ENCODE measurements at places on chromosomes 13 and 19.

- DNase-seq, result no peak
These were observed 44.7 kb upstream of the FRY start for GRCh38 chr13:31986676-31987470.

- no peak for DNase-seq
These were observed 437.9 kb downstream of the KLF12 start for GRCh38 chr13:73696271-73696670.

DNA sequence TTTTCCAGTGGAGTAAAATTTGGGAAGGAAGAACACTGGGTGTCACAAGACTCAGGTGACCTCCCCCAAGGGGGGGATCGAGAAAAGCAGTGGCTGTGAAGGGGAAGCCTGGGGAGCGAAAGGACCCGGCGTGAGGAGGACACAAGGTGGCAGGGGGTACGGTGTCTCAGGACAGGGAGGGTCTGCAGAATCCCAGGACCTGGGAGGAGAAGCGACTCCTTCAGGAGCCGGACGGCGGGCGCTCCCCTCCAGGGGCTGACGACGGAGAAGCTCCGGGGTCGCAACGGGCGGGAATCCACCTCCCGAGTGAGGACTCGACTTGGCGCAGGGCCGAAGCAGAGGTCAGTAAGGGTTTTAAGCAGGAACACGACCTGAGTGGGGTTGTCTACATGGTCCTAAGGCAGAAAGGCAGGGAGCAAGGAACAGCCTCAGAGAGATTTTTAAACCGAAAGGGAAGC lies 529 bp downstream of the ZNF836 start:
- DNase-seq, result no peak

DNA sequence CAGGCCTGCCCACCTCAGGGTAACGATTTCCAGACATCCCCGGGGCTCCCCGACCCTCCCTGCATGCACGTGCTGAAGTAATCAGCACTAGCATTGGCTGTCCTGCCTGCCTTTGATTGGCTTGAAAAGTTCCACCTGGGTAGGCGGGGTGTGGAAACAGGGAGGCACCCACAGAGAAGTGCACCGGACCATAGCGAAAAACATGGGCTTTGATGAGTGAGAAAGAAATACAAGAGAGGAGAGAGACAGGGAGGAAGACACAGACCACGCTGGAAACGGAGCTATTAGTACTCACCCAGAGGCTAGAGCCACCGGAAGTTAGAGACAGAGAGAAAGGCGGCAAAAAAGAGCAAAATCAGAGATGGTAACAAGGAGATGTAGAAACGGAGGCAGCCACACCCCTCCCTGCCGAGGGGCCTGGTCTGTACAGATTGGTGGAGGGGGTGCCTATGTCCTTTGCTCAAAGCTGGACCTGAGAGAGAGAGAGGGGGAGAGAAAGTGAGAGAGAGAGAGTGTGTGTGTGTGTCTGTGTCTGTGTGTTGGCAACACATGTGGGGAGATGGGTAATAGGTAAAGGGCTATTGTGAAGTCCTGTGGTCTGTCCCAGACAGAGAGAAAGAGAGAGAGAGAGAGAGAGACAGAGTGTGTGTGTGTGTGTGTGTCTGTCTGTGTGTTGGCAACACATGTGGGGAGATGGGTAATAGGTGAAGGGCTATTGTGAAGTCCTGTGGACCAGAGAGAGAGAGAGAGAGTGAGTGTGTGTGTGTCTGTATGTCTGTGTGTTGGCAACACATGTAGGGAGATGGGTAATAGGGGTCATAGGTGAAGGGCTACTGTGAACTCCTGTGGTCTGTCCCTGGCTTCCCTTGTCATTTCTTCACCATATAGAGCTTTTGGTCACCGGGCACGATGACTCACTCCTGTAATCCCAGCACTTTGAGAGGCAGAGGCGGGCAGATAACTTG lies 2.9 kb downstream of the CGB3 start:
- DNase-seq, result no peak

Measured in stimulated activated CD8-positive, alpha-beta memory T cell treated with anti-CD3 and anti-CD28 coated beads, Interleukin-15, amount 100 ng/mL, for 24 hours (primary cell).